ENCODE measurements at places on chromosomes 4 and X. TPM values are rescaled to one million over a fixed set of nuclear protein-coding genes. Genes with fewer than 3 reads are reported as not detected.

DNA sequence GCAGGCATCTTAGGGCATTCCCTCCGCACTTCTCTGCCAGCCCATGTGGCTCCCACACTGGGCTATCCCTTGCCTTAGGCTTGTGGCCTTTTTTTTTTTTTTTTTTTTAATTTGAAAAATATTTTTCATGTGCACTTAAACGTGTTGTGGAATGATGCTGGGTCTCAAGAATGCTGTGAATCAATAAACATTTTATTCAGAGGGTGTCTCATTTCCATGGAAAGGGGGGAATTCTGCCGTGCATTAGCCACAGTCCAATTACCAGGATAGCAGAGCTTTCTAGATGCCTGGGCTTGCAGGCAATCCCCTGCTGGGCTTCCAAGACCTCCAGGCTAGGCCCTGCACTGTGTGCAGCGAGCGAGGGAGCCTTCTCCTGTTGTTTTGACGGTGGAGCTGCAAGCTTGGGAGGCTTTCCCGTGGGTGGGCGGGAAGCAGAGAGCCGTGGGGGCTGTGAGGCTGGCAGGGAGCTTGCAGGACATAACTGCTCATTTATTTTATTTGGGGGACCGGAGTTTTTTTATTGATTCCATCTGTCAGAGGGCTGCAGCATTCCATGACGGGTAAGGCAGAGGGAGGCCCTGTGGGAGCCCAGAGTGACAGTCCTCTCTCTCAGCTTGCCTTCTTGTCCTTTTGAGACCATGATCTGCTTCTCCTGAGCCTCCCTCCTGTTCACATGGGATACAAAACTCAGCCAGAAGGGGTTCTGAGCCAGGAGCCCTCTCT is 2.6 kb upstream of the CPZ start:
- no peak for DNase-seq

- DNase-seq: no peak
Observed at GRCh38 chr4:89267392-89267791, 40.2 kb downstream of the GPRIN3 start.

GRCh38 chrX:57900975-57901374 is 9.3 kb downstream of the ZXDA start:
- DNase-seq: no peak

- DNase-seq: no peak
Observed at GRCh38 chr4:95360906-95361695, 187.7 kb downstream of the UNC5C start.

GRCh38 chrX:113289503-113289902 is 448.9 kb upstream of the AMOT start:
- DNase-seq: no peak

GRCh38 chr4:74228691-74229640 is 71.0 kb downstream of the MTHFD2L start:
- peak; percentile 59 for DNase-seq

DNA sequence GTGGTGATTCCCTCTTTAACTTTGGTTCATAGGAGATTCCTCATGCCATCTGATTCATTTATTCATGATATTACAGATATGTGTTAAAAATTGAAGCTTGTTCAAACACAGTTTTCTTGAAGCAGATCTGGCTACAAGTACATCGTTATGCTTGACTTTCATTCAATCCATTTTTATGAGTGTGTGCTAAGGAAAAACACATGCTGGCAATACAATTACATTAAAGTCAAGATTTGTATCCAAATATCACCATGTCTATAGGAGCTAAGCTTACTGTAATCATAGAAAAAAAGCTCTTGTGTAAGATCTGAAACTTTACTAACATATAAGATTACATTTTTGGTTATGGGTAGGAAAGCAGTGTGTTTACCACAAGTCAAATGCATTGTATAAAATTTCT is 151.8 kb upstream of the FAT1 start:
- no peak for DNase-seq

DNA sequence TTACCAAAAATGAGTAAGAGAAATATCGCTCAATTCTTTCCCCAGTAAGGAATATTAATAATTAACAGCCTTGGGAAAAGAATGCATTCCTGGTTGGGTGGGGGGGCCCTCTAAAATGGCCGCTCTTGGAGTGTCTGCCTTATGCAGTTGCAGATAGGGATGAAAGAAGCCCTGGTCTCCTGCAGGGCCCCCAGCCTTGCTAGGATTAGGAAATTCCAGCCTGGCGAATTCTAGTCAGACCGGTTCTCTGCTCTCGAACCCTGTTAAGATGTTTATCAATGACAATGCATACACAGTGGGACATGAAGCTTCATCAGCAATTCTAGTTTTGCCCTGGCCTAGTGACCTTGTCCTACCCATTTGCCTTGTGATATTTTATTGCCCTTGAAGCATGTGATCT is 1047.7 kb upstream of the GRID2 start:
- no peak for DNase-seq

DNA sequence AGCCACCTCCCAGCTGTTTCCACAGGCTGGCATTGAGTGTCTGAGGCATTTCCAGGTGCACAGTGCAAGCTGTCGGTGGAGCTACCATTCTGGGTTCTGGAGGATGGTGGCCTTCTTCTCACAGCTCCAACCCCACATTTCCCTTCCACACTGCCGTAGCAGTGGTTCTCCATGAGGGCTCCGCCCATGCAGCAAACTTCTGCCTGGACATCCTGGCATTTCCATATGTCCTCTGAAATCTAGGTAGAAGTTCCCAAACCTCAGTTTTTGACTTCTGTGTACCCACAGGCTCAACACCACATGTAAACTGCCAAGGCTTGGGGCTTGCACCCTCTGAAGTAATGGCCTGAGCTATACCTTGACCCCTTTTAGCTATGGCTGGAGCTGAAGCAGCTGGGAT is 10.3 kb upstream of the FRMPD4 start:
- no peak for DNase-seq

- DNase-seq: peak; percentile 36
Observed at GRCh38 chr4:112523764-112524505, 8.0 kb upstream of the NEUROG2 start.

DNA sequence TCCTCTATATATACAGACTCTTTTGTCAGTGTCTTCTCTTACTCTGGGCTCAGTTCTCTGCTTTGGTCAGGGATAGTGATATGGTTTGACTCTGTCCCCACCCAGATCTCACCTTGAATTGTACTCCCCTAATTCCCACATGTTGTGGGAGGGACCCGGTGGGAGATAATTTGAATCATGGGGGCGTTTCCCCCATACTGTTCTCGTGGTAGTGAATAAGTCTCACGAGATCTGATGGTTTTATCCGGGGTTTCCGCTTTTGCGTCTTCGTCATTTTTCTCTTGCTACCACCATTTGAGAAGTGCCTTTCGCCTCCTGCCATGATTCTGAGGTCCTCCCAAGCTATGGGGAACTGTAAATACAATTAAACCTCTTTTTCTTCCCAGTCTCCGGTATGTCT is 144.4 kb downstream of the GLUD2 start:
- DNase-seq: no peak

DNA sequence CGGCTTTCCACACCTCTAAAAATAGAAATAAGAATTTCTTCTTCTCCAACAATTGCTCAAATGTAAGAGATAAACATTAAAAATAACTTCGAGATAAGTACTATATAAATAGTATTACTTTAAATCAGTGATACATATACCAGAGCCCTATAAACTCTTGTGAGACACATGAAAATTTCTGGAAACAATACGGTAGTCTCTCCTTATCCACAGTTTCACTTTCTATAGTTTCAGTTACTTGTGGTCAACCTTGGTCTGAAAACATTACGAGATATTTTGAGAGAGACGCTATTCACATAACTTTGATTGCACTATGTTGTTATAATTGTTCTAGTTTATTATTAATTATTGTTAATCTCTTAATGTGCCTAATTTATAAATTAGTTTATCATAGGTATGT is 101.5 kb upstream of the CXXC4 start:
- DNase-seq: no peak

GRCh38 chrX:116111934-116112595 is 58.5 kb upstream of the AGTR2 start:
- DNase-seq: no peak

DNA sequence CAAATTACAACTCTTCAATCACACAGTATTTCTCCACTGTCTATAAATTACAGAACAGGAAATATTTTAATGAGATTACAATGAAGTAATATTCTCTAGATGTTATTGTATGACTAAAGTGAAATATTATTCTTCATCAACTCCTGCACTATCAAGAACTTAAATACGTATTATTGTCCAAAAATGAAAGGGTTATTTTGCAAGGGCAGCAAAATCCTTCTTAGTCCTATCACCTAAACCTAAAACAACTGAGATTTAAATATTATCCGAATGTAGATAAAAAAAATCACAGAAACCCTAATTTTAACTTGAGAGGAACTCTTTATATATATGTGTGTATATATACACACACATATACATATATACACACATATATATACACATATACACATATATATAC is 4.9 kb downstream of the UBA6 start:
- DNase-seq: no peak

DNA sequence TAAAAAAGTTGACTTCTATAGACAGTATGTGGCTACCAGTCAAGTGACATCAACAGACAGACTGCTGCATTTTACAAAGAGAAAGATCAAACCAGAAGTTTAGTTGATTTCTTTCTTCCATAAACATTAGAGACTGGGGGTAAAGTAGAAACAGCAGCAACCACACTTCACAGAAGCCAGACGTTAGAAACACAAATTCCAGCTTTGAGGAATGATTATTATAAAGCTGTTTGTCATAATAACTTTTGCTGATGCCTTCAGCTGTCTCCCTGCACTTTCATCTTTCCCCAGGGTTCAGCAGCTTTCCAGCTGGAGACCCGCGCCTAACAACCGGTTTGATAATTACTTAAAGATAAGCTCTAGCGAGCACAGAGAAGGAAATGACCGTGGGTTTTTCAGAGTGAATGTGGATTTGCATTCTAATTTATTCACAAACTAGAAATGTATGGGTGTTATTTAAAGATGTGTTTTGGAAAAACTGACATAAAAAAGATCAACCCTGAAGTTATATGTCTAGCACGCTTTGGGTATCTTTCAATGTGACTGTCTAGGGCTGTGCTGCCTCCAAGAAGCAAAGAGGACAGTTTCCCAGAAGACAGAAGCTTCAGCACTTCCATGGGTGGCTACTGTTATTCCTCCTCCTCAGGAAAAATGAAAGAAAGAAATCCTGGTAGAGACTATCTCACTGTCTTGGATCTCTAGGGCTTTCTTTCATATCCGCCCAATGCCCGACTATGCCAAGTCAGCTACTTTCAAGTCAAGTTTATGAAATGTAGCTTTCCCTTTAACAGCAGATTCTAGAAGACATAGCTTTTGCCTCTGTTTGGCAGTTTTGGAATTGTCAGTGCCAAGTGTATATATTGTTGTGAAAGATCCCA is 15.0 kb upstream of the ENAM start:
- no peak for DNase-seq

- DNase-seq: peak; percentile 33
Observed at GRCh38 chr4:150117094-150117493, 38.8 kb downstream of the DCLK2 start.

- no peak for DNase-seq
Observed at GRCh38 chr4:127604949-127605709, 27.6 kb upstream of the INTU start.

DNA sequence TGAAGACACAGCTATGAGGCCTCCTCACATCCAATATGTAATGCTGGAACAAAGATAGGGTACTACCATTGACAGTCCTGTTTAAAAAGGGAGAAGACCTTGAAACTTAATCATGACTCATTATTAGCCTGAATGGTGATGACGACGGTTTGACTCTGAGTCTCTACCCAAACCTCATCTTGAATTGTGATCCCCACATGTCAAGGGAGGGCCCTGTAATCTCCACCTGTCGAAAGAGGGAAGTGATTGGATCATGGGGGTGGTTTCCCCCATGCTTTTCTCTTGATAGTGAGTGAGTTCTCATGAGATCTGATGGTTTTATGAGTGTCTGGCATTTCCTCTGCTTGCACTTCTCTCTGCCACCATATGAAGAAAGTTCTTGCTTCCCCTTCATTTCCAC is 395.3 kb upstream of the CPEB2 start:
- DNase-seq: no peak

GRCh38 chrX:50002067-50002714 is 79.8 kb downstream of the CLCN5 start:
- no peak for DNase-seq

DNA sequence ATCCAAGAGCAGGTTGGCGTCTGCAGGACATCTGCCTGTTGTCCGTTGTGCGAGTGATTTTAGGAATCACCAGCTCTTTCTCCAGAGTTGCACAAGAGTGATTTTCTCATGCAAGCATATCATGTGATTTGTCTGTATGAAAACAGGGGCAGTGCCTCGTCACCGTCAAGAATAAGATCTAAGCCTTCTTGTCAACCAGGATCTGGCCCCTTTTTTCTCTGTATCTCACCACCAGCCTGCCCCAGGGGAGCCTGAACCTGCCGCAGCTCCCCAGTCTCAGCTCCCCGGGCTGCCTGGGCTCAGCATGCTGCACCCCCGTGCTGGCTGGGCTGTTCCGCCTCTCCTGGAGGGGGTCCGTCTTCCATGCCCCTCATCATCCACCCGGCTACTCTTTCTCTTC is 90.5 kb downstream of the STOX2 start:
- no peak for DNase-seq

- no peak for DNase-seq
Observed at GRCh38 chr4:189265515-189265914, 675.2 kb upstream of the FRG1 start.

DNA sequence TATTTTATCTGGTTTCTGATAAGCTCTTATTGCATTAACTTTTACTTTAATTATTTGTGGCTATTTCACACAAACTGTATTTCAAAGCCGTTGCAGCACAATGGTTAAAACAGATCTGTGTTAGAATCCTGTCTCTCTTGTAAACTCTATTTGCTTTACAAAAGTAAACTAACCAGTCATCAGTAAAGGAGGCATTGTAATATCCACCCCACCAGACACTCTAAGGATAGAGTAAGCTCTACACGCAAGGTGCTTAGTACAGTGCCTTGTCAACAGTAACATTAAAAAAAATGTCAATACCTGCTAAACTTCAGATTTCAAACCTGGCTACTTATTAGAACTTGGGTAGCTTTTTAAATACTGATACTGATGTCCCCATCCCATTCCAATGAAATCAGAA is 228.4 kb downstream of the RCHY1 start:
- no peak for DNase-seq

DNA sequence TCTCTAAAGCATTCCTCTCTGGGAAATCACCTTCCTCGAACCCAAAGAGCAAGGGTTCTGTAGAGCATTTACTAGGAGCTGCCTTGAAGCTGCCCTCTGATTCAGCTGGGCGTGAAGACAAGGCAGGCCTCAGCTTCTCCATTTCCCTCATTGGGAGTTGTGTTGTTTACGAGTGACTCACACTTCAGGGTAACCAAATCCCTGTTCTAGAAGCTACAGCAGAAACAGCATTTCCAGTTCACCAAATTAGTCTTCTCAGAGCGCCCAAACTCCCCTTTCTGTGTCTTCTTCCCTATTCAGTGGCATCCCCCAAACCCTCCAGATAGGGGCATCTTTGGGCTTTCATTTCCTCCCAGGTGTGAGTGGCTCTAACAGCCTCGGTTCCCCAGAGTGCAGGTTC is 863 bp upstream of the XPNPEP2 start:
- no peak for DNase-seq

Gene VGLL1
- total RNA-seq: not detected

Gene TCEAL2
- total RNA-seq: 0.47 TPM

Gene ADGRG2
- total RNA-seq: 0.16 TPM

Gene INTS6L
- 2.3 TPM for total RNA-seq

Gene PAK3
- 0.27 TPM for total RNA-seq

Gene BEX1
- 10.8 TPM for total RNA-seq

Gene P2RY10
- not detected for total RNA-seq

Gene EREG
- not detected for total RNA-seq

Data from left ventricle myocardium inferior (tissue), 1 donor.